Left renal pelvis (tissue), 4 donors: ENCODE measurements at places on chromosomes 3 and 15.
A peak's percentile ranks its signal among the peaks of the same experiment; 100 is the strongest.

DNA sequence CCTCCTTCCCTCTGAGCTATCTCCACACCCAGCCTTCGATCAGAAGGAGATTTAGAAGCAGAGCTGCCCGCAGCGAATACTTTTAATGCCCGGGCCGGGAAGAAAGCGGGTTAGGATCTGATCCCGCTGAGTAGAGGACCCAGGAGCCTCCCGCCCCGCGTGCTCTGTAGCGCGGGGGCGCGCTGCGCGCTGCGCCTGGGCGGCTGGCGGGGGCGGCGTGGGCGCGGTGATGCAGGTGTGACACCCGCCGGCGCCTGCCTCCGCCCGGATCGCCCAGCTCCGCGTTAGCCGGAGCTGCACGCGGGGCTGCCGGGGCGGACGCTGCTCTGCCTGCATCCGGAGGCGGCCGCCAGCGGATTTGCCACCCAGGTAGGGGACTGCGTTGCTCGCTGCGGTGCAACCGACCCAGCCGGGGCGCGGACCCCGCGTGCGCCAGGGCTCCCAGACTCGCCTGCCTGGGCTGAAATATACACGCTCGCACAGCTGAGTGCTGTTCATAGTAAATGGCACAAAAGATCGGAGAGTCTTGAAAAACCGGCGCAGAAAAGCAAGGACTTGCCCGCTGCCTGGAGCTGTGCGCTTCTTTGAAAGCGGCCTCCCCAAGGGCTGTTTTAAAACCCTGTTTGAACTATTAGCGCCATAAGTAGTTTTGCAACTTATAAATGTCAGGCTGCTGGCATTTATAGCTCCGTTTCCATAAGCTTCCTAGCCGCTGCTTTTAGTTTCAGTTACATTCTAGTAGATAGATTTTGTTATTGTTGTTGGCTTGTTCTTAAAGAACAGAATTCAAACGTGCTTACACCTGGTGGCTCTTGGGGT, at the start of gene SV2B:
Gene SV2B (plus strand): TSS at position 263 of the 819 bp plus-strand sequence. CDS start 126,007 bp downstream, outside the sequence.
- DNase-seq: no peak

DNA sequence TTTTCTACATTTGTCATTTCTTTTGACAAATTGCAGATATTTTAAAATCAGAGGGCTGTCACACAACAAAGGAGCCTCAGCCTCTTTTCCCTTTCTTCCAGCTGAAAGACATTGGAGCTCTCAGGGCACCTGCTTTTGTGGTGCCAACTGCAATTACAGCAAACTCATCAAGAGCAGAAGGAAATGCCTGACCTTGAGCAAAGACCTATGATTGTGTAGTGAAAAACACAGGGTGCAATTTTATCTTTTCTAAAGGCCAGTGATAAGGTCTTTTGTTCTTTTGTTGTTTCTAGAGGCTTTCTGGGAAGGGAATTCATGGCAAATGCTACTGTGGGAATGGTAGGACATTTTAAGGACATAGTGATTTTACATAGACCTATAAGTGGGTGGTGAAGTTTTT, 214.3 kb downstream of the OXSM start:
- no peak for DNase-seq

GRCh38 chr15:83665480-83665879, 11.6 kb downstream of the ADAMTSL3 start:
- DNase-seq: no peak

DNA sequence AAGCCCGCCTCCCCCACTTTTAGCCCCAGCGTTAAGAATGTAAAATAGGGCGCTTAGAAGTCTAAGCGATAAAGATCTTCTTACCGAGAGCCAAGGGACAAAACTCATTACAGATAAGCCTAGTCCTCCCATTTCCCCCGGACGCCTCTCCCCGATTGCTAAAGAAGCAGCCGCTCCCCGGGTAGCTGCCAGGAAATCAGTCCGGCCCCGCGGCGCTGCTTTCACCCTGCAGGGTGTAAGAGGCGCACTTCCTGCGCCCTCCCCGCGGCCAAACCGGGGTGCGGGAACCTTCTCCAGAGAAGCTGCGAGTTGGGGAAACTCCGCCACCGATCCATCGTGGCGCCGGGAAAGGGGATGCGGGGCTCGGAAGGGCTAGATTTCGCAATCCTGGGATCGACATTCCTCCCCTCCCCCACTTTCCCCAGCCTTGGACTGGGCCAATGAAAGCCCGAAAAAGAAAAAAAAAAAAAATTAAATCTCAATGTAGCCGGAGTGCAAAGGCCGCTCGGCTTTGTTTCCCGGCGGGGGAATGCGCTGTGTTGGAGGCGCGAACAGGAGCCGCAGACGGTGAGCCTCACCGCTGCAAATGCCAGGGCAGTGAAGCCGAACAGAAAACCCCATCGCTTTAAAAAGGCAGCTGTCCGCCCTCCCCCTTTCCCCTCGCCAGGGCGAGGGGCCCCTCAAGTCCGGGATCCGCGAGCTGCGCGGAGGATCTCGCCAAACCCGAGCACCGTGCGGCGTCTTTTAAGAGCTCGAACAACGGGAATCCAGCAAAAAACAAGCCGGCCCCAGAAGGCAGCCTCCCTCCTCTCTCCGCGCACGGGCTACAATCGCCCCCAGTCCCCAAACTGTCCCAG, 626 bp upstream of the PTPRG start:
- peak; percentile 86 for DNase-seq

GRCh38 chr15:72847033-72847432, 63.5 kb upstream of the ADPGK start:
- no peak for DNase-seq

DNA sequence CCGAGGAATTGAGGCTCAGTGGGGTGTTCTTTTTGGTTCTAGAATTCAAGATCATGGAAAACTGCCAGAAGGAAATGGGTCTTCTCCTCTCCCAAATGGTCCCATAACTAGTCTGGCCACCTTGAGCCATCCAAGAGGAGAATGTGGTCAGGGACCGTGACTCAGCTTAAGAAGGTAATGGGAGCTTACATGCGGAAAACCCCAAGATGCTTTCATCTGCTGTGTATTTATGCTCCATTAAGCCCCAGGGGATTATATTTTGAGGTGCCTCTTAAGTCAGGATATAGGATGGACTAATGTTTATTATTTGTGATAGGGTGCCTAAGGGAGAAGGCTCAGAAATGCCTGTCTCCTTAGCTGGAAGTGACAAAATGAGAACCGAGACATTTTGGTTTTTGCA, 39.2 kb upstream of the DLG1 start:
- DNase-seq: no peak

- DNase-seq: no peak
These were observed 382.1 kb upstream of the NR2F2 start for GRCh38 chr15:95948411-95948810.

- DNase-seq: no peak
These were observed 200.7 kb downstream of the KCNH8 start for GRCh38 chr3:19348941-19349564.

DNA sequence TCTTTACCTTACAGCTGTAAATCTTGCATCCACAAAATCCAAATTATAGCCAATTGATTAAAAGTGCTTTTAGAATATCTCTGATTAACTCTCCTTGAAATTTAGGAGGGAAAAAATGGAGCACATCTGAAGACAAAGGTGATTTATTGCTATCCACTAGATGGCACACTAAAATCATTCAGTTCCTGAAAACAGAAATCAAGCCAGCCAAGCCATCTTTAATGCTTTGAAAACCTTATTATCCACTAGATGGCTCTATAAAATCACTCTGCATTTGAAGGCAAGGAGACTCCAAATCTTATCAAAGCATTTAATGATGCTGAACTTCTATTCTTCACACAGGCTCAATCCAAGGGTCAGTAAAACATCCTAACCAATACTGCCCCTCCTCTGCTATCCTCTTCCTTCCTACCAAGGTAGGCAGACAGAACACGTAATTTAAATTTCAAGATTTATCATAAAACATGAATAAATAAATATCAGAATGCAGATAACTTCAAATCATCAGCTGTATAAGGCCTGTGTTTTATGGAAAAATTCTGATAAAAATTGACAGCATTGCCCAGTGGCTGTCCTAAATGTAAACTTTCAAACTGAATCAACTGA, 48.4 kb downstream of the GOLIM4 start:
- DNase-seq: no peak

DNA sequence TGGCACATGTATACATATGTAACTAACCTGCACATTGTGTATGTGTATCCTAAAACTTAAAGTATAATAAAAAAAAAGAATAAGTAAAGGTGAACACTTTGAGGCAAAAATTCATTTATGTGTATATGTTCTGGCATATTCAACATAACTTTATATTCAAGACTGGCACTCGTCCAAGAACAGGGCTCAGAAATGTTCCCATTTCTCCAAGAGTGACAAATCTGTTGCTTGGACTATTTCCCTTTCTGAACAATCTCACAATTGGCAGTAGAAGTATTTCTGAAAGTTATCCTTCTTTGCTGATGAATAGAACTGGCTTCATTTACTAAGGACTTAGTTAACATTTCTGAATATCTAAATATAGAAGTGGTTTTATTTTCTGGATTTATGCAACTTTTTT, 212.8 kb downstream of the ADAMTSL3 start:
- no peak for DNase-seq

GRCh38 chr3:149542375-149543312, 68.1 kb downstream of the TM4SF4 start:
- no peak for DNase-seq

- DNase-seq: no peak
These were observed 221.0 kb upstream of the CBLB start for GRCh38 chr3:106089806-106090205.

- no peak for DNase-seq
These were observed 15.8 kb upstream of the NFKBIZ start for GRCh38 chr3:101833446-101833974.

DNA sequence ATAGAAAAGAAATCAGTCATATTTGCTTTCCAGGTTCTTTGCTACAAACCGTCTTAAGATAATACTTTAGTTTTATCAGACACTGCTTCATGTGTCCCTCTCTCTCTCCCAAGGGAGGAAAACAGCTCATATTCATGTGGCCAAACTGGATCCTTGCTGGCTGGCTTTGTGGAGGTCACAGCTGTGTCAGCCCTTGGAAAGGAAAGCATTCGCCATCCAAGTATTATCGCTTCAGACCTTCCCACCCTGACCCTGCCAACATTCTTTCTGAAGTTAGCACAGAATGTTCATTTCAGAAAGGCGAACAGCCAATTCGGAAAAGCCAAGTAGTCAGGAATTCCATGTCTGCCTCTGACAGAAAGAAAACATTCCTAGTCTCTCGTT, 213.6 kb downstream of the FEZF2 start:
- DNase-seq: no peak

- no peak for DNase-seq
These were observed 181.4 kb upstream of the GADL1 start for GRCh38 chr3:31075876-31076275.

DNA sequence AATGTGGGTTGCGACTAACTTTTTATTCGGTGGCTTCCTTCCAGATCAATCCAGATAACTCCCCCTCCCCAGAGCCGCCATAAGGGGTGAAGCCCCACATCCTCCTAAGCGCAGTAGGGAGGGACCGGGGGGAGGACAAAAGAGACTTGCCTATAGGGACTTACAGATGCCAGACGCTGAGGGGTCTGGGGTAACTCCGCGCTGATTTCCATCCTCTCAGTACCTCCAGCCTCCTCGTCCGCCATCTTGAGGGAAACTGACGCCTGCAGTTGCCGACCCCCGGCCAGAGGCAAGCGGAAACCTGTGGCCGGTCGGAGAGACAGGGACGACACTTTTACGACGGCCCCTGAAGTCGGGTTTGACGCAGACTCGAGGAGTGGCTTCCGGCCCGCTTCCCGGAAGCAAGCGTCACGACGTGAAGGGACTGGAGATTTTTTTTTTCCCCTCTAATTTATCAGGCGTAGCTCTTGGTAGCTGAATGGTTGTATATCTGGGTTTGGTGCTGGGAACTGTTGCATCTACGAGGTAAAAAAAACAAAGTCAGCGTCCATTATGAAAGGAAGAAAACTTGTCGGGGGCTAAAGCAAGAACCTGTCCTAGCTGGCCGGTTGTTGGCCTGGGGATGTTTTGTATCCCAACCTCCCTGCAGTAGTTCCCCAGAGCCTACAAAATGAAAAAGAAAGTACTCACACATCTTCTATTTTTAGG, at the start of gene UBR1:
Gene UBR1 (minus strand): TSS at position 261 of the 708 bp plus-strand sequence. CDS start 16 bp downstream, at position 245.
- peak; percentile 82 for DNase-seq

- no peak for DNase-seq
These were observed 81.7 kb downstream of the ZNF609 start for GRCh38 chr15:64542091-64542490.

- DNase-seq: no peak
These were observed 143.5 kb downstream of the LRRK1 start for GRCh38 chr15:101062471-101063171.

DNA sequence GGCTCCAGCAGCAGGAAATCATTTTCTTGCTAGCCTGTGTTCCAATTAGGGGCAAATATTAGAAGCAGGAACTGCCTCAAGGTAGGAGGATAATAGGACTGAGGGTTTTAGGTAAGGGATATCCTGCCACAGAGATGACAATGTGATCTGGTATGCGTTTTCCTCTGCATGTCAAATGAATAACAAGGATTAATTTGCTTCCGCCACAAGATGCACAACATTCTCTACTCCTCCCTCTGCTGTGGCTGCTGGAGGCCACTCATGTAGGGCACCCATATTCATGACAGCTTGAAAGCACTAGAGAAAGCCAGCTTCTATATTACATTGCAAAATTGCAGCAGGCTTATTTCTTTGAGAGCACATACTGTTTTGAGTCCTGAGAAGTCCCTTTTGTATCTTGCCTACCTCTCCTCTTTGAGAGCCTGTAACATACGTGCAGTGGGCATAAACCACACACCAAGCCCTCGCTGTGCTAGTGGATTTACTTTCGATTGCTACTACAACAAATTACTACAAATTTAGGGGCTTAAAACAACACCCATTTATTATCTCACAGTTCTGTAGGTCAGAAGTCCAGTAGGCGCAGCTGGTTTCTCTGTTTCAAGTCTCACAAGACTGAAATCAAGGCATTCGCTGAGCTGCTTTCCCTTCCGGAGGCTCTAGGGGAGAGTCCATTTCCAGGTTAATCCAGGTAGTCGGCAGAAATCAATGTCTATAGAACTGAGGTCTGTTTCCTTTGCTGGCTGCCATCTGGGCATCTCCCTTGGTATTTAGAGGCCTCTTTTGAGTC, 5.9 kb upstream of the CD47 start:
- DNase-seq: no peak

- no peak for DNase-seq
These were observed 9.5 kb downstream of the HMG20A start for GRCh38 chr15:77430213-77430612.

- DNase-seq: no peak
These were observed 16.8 kb downstream of the LPP start for GRCh38 chr3:188170461-188171459.

DNA sequence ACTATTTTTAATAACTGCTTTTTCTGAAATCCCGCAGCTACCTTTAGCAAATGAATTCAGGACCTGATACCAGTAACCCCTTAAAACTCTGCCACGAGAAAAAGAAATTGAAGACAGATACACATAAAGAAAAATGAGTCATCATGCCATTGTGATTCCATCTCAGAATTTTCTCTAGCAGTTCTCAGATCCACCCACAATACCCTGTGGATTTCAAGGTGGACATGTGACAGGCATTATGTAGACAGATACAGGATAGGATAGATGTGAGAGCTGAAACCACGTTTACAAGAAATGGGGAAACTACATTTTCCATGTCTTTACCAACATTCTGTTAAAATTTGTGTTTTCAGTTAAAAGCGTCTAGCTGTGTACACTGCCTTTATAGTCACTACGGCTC, 291.9 kb upstream of the NR2F2 start:
- no peak for DNase-seq

GRCh38 chr15:90184786-90185704, 16.1 kb upstream of the SEMA4B start:
- DNase-seq: no peak
